ENCODE measurements at places on chromosomes 2 and 18.

DNA sequence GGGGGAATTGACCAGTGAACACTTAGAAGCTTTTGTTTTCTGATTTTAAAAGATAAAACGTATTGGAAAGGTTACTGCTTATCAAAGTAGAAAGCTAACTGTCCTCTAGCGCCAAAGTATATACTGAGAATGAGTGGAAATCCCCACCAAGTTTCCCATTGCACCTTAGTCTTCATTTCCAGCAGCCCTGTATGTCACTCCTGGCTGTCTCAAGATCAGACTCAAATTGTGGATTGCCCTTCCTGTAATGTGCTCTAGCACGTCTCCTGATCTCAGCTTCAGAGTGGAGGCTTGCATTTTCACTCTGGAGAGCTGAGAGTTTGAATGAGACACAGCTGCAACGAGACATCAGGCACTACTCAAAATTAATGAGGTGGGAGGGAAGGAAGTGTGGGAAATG lies 26.6 kb downstream of the MFF start:
- no peak for DNase-seq

DNA sequence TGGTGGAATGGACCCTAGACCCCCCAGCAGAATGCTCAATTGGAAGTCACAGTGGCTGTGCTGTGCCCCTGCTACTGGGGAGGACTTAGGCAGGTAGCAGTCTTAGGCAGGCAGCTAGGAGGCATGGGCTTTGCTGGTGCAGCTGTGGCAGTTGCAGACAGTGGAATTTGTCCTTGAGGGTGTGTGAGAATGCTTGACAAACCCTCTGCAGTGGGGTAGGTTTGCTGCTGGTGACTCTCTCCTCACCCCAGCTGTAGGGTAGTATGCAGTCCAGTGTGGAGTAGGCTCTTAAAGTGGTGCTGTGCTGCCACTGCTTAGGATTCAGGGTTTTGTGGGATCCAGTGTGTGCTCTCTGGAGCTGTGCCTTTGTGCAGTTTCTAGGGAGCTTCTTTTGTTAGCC lies 61.3 kb downstream of the NUP35 start:
- no peak for DNase-seq

GRCh38 chr18:7034924-7035323 lies 82.7 kb downstream of the LAMA1 start:
- DNase-seq, result no peak

DNA sequence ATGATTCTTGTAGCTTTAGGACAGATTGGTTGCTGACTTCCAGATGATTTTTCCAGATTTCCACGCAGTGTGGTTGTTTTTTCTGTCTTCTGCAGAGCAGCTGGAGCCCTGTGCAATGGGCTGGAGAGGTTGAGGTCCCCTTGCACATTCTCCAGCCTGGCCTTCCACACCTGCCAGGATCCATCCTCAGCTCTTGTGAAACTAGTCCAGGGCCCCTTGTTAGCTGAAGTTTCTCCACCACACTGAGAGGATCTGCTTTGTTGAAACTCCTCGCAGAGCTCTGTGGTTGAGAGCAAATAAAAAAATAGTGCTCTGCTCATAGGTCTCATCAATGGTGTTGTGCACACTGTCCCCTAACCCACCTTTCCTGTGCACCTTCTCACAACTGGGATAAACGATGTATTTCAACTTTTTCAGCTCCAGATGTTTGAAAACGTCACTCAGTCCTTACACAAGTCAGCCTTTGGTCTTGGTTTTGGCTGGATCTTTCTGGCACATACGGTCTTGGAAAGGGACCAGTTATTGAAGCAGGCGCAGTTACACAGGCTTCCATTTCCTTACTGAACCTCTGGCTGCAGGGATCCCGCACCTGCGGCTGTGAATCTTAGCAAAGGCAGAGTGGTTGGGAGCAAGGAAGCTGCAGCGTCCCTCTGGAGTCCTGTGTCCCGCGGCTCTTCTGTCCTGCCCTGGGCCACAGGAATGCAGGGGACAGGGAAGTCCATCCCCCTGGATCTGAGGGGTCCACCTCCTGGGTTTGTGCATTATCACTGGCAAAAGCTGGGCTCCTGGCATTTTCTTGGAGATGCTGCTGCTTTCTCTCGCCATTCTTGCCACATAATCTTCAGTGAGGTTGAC lies 272.0 kb upstream of the DSEL start:
- no peak for DNase-seq

DNA sequence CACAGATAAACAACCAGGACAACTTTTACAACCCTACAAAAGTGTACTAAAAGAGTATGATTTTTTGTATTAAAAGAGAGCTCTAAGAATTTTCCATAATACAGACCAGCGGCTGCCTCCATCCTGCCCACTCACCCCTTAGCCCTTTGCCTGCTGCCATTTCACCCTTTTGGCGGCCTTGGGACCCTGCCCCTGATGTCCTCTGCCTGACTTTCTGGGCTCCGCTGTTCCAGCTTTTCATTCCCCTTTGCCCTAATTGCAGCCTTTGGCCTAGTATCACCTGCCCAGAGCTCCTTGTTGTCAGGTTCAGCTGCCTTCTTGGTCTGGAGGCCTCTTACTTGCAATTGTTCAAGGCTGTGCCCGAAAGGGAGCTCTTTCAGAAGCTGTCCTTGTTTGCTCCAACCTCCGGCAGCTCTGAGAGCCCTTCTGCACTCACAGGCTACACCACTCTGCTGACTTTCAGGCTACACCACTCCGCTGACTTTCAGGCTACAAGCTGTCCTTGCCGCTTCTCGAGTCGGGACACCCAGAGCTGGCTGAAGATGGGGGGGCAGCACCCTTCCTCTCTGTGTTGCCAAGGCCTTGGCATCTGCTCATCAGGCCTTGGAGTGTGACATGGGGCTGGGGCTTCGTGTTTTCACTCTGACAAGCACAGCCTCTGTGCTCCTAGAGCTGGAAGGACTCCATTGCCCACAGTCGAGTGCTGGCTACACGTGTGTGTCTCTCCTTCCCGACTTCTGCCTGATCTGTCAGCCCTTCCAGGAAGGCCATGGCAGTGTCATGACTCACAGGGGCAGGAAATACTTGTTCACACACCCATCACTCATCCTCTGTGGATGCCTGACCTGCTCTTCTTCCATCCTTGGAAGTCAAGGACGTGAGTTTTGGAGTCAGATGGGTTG lies 43.1 kb upstream of the HDAC4 start:
- no peak for DNase-seq

DNA sequence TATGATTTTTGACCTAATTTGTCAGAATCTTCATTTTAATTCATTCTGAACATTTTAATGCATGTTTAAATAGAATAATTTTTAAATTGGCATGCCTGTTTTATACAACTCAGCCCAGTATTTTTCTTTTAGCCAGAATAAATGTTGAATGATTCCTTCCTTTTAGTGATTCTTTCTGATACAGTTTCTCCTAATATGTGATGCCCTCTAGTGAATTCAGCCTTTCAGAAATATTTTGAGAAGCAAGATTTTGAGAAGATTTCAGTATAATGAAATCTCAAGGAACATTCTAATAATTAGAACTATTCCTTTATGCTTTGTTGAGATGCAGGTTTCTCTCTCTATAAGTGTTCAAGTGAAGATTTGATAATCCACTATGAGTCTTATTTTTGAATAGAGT lies 28.5 kb downstream of the LCLAT1 start:
- no peak for DNase-seq

- DNase-seq, result no peak
These were observed 5.0 kb downstream of the TFPI start for GRCh38 chr2:187549193-187549592.

GRCh38 chr2:108061439-108062042 lies 75.2 kb downstream of the SLC5A7 start:
- DNase-seq, result no peak

DNA sequence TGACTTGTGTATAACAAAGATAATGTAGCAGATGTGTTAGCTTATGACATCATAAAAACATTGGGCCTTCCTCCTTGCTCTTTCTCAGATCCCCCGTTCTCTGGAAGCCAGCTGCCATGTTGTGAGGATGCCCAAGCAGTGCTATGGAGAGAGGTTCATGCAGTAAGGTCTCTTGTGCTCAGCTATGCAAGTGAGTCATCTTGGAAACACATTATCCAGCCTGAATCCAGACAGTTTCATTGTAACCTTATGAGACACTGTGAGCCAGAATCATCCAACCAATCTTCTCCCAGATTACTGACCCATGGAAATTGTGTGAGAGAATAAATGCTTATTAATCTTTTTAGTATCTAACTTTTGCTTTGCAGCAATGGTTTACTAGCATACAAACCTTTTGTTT lies 60.8 kb downstream of the ST6GAL2 start:
- DNase-seq, result no peak

- no peak for DNase-seq
These were observed 303.9 kb downstream of the ZNF407 start for GRCh38 chr18:74901362-74902146.

GRCh38 chr2:17076533-17076932 lies 410.9 kb upstream of the CYRIA start:
- no peak for DNase-seq

DNA sequence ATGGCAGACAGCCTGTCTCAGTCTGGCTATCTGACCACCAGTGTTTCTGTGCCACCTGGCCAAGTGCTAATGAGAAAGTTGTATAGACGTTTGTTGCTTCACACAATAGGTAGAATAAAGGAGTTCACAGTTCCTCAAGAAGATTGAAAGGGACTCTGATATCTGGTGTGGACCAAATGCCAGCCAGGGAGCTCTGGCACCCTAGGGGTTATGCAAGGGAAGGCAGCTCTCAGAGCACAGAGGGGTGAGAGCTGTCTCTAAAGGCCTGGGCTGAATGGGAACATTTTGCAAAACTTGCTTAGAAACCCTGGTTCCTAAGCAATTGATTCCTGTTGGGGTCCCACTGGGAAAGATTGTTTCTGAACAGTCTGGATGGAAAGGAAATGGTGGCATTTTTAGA lies 553.8 kb downstream of the EPHA4 start:
- no peak for DNase-seq

DNA sequence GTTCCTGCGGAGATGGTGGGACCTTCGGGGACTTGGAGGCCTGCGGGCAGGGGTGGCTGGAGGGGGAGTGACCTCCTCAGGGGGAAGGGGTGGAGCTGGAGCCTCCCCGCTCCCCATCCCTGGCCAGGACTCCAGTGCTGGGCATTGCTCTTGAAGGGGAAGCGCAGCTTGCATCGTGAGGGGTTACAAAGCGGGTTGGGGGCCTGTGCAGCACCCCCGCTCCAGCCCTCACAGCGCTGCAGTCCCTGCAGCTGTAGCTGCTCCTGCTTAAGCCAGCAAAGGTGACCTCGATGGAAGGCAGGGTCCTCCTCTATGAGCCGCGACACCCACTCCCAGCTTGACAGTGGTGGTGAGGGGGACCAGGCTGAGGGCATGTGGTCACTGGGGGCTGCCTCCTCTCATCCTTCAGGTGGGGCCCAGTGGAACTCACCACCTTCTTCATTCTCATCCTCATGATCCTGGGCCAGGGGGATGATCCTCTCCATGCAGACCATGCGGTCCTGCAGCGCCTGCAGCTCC lies 36.7 kb upstream of the ANKRD62 start:
- DNase-seq, result no peak

DNA sequence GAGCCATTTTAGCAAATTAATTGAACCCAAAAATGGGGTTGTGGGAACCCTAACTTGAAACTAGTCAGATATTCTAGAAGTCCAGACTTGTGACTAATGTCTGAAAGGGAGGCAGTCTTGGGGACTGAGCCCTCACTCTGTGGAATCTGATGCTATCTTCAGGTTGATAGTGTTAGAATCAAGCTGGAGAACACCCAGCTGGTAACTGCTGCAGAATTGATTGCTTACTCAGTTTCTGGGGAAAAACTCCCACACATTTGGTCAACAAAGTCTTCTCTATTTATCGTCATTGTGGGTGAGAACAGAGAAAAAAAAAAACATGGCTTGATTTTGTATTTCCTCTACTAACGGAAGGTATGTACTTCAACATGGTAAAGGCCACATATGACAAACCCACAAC lies 1925.8 kb upstream of the CELF4 start:
- no peak for DNase-seq

GRCh38 chr18:8536231-8536630 lies 73.0 kb upstream of the RAB12 start:
- DNase-seq, result no peak

- DNase-seq, result no peak
These were observed 145.5 kb upstream of the CTAGE1 start for GRCh38 chr18:22563164-22563583.

DNA sequence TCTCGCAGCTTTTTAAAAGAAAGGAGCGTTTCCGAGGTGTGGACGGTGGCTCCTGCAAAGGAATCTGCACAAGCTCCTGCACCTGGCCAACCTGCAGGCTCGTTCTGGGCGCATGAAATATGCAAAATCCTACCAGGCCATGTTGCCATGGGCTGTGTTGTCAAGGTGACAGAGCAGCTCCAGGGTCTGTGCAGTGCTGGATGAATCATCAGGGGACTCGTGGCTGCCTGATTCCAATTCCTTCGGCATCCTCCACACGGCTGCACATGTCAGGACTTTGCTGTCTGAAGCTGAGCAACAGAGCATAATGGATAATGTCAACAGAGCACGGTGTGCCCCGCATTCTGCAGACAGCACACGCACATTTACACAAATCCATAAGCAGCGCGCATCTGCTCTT lies 120.5 kb downstream of the EIPR1 start:
- no peak for DNase-seq

- DNase-seq, result no peak
These were observed 42.9 kb upstream of the SNED1 start for GRCh38 chr2:240955306-240956170.

DNA sequence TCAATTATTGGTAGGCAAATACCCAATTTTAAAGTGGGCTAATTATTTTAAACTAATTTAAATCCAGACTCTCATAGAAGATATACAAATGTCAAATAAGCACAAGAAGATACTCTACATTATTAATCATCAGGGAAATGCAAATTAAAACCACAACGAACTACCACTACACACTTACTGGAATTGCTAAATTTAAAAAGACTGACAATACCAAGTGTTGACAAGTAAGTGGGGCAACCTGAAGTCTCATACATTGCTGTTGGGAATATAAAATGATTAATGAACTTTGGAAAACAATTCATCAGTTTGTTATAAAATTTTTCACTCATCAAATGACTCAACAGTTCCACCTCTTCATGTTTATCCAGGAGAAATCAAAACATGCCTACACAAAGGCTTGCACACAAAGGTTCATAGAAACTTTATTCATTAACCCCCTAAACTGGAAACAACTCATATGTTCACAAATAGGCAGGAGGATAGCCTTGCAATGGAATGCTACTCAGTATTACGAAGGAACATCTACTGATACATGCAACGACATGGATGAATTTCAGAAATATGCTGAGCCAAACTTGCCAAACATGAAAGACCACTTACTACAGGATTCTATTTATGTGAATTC lies 120.8 kb downstream of the MCFD2 start:
- DNase-seq, result no peak

GRCh38 chr2:179263446-179264367 lies 925 bp downstream of the SESTD1 start:
- DNase-seq, result no peak

Measured in activated CD8-positive, alpha-beta memory T cell treated with anti-CD3 and anti-CD28 coated beads for 4 hours (primary cell).